Right ventricle myocardium inferior (tissue), 1 donor: ENCODE measurements at places on chromosomes 6 and 20. TPM values are rescaled to one million over a fixed set of nuclear protein-coding genes. Genes with fewer than 3 reads are reported as not detected.

DNA sequence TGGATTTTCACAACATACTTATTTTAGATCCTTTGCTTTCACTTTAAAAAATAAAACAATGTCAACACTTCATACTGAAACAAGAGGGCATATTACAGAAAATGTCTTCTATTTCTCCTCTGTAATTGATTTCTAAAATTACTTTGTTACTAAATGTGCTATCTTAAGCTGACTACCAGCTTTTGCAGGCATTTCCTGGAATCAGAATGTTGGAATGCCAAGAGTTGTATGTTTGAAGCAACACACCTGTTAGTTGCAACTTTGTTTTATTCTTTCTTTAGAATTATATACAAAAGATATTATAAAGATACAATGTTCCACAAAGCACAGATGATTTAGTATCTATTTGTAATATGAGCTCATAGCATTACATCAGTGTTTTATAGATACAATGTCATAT, 62.5 kb upstream of the TMEM170B start:
- DNase-seq: no peak

DNA sequence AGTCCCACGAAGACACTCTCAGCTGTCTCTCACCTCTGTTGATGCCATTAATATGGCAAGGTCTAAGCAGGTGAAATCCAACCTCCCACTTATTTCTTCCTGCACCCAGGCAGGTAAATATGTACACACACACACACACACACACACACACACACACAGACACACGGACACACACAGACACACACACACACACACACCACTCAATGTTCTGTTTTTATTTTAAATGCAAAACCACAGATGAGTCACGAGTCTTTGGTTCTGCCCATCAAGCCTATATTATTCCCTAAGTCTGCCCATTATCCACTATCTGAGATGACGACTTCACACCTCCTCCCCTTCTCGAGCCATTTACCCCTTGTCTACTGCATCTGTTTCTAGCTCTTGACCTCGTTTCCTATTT, 344.7 kb downstream of the CDH26 start:
- DNase-seq: no peak

DNA sequence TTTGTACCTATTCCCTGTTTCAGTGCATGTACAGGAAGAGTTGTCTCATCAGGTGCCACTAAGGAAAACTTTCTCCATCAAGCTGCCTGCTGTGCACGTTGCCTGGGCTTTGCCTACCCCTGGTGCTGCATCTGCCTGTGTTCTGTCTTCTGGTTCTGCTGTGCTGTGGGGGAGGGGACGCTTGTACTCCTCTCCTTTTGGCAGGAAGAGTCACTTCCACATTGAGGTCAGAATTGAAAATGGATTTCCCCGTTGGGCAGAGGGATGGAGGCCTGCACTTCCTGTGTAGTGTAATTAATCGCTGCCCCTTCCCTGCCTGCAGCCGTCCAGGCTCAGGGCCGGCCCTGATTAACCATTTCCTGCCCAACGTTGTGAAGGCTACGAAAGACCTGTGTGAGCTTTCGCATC, 153.3 kb downstream of the SCML4 start:
- DNase-seq: peak; percentile 79

DNA sequence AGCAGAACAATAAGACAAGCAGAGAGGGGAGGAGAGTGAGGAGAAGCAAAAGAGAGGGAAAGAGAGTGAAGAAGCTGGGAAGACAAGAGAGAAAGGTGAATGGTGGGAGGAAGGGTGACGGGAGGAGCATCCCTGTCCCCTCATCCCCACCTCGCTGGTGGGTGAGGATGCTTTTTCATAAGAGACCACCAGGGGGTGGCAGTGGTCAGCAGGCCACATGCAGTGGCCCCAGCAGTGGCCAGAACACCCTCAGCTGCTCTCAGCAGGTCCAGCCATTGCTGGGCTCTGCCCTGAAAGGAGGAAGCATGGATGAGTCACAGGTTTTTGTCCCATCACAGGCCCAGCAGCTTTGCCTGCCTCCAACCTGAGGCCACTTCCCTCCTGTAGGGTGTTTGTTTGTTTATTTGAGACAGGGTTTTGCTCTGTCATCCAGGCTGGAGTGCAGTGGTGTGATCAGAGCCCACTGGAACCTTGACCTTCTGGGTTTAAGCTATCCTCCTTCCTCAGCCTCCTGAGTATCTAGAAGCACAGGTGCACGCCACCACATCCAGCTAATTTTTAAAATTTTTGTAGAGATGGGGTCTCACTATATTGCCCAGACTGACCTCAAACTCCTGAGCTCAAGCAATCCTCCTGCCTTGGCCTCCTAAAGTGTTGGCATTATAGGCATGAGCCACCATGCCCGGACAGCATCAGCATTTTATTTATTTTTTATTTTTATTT, 24.0 kb downstream of the FGD2 start:
- peak; percentile 93 for DNase-seq

Gene OSER1
- total RNA-seq: 32.1 TPM

Gene BPIFB4
- not detected for total RNA-seq

Gene CD93
- total RNA-seq: 43.5 TPM

Gene LPIN3
- 18.1 TPM for total RNA-seq
